ENCODE measurements at places on chromosomes 4 and X. TPM values are rescaled to one million over a fixed set of nuclear protein-coding genes. Genes with fewer than 3 reads are reported as not detected.

BTK gene
- not detected for total RNA-seq

GRCh38 chr4:187307131-187307530, 583.5 kb upstream of the FAT1 start:
- H3K4me3 ChIP-seq = no peak overlapping the region
- H3K27me3 ChIP-seq = no peaks in the 10 kb centered on the region
- no peaks in the 10 kb centered on the region for H3K4me1 ChIP-seq
- H3K27ac ChIP-seq = no peak overlapping the region
- no peaks in the 10 kb centered on the region for H3K36me3 ChIP-seq
- DNase-seq = no peak

DNA sequence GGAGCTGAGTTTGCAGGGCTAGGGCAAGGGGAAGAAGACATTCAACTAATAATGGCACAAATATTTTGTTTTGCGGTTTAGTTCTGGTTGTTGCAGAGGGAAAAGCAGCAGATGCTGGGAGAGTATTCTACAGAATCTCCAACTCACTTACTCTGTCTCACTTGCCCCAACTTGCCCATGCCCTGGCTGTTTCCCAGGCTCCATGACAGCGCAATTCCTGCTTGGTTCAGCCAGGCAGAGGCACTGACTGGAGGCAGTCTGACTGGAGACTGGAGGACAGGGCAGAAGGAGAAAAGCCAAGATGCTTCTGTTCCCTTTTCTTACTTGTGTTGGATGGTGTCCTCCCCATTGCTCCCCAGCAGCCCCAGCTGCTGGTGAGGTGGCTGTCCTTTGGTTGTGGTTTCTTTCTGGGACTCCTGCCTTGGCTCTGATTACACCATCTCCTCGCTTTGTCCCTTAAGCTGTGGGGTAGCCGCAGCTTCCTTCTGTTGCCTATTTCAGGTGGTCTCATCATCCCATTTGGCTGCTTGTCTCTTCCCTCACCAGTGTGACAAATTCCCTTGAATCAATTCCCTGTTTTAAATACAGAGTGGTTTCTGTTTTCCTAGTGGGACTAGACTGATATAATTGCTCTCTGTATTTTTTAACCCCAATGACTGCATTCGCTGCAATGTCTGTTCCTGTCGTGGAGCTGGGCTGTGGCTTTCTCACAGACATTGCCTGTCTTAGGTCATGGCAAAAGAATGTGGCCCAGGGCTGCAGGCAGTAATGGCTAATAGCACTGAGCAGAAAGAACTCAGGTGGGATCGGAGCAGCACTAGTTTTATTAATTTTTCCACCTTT, 24.2 kb upstream of the RASL11B start:
- peaks cover 20% of the 10 kb centered on the region for H3K4me1 ChIP-seq
- peak; percentile 61 for DNase-seq
- no peaks in the 10 kb centered on the region for H3K27me3 ChIP-seq
- H3K36me3 ChIP-seq = no peaks in the 10 kb centered on the region
- peak overlapping the region; percentile 56 for H3K27ac ChIP-seq

ZMAT1 gene
- 0.12 TPM for total RNA-seq

BMPR1B gene
- total RNA-seq = 8.7 TPM

DNA sequence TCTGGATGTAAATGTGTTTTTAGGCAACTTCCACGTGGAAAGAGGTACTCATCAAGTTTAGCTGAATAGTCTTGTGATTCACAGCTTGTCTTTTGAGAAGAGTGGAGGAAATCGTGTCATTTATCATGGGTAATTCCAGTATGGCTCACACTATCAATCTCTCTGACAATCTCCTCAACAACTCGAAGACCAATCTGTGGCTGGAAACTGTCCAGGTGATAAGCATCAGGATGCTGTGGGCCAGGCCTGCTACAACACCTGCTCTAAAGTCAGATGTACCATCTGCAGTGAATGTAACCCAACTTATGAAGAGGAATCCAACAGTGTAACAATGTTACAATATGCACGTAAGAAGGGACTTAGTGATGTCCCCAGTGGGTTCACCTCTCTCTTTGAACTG, 132.1 kb upstream of the GK2 start:
- no peak for DNase-seq
- H3K4me1 ChIP-seq = no peaks in the 10 kb centered on the region
- no peaks in the 10 kb centered on the region for H3K36me3 ChIP-seq
- no peaks in the 10 kb centered on the region for H3K27me3 ChIP-seq
- H3K27ac ChIP-seq = no peak overlapping the region

- no peaks in the 10 kb centered on the region for H3K27me3 ChIP-seq
- no peaks in the 10 kb centered on the region for H3K4me1 ChIP-seq
- peak within 1 kb of the TSS; percentile 82 for H3K4me3 ChIP-seq
- peak within 1 kb of the TSS; percentile 76 for H3K27ac ChIP-seq
- no peaks in the 10 kb centered on the region for H3K36me3 ChIP-seq
These were observed at the start of gene SCML2 for GRCh38 chrX:18354369-18355223. Gene SCML2 (minus strand): TSS chrX:18354688. CDS start chrX:18334071, 20,617 bp downstream.

AMTN gene
- not detected for total RNA-seq

Data from Caco-2 (cell line).